HT1080 (cell line): ENCODE measurements at places on chromosomes 2 and 18. TPM values are rescaled to one million over a fixed set of nuclear protein-coding genes. Genes with fewer than 3 reads are reported as not detected.

GRCh38 chr2:29628862-29629261 lies 292.5 kb downstream of the ALK start:
- no peak for DNase-seq

CLHC1 gene
- total RNA-seq = 3.8 and 4.7 TPM in 2 replicates

DNA sequence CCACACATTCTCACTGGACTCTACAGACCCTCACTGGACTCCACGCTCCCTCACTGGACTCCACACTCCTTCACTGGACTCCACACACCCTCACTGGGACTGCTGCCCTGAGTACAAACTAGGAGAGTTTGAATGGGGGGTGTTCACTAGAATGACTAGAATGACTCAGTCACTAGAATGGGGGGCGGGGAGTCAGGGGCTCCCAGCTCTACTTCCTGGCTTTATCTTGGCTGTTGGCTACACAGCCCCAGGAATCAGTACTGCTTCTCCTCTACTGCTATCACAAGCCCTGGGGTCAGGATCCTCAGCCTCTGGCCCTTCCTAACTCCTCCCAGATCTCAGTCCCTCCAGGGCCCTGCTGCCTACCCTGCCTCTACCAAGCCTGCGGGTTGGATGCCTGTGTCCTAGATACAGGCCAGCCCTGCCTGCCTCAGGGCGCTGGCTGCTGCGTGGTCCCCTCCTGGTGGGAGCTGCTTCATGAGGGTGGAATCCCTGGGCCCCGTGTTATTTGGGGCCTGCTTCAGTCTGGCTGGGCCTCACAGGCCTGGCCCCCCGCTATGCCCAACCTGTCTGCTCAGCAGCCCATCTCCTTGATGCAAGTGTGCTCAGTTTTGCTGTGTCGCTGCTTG lies 7.8 kb downstream of the PTMA start:
- DNase-seq = peak; percentile 71

SYT4 gene
- not detected in 2 replicates for total RNA-seq

DNA sequence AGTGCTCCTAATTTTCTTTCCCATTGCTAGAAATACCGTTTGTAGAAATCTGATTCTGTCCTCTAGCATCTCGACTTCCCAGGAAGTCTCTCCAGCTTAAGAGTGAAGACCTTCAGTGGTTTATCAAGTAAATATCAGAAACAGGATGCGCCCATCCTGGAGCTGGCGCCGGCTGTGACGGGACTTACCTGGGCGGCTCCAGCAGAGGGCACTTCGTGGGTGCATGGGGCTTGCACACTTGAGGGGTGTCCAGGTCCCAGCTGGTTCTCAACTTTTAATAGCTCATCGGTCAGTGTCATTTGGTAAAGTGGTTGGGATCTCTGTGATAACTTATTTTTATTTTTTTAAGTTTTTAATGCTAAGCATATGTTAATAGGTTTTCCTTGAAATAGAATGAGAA lies 167.0 kb upstream of the TPO start:
- no peak for DNase-seq

DNA sequence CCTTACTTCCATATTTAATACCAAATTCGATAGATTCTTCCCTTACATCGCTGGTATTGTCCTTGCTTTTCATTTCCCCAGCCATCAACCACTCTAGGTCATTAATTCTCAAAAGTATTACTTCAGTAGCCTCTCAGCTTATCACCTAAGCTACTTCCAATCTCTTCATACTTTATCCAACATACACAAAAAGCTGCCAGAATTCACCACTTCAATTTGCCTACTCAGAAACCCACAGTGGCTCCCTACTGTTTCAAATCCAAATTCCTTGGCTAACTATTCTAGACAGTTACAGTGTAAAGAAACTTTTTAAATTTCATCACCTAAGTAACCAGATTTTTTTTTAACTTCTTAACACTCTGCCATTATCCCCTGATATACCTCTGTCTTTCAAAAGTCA lies 4.7 kb downstream of the SLC25A12 start:
- DNase-seq = no peak

BMP10 gene
- not detected in 2 replicates for total RNA-seq

- DNase-seq = no peak
Measured at GRCh38 chr2:39728941-39729351, 50.1 kb downstream of the THUMPD2 start.

- peak; percentile 12 for DNase-seq
Measured at GRCh38 chr2:27973592-27973991, 83.1 kb downstream of the BABAM2 start.

DNA sequence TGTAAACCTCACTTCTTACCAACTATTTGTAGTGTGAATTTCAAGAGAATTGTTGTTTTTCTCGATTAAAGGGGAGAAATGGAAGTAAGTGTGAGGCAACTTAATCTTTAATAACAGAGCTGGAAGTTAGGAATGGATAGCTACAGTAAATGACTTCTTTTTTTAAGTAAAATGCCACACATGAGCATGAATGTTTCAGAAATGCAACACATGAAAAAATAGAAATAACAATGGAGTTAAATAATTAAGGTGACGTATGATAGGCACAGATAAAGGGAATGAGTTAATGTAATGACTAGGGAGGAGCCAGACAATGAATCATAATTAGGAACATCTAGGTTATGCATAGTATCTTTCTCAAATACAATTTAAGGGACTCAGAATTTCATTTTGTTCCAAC lies 3.4 kb downstream of the REL start:
- DNase-seq = no peak

GRCh38 chr2:239175181-239175580 lies 225.6 kb downstream of the HDAC4 start:
- no peak for DNase-seq

UGT1A10 gene
- total RNA-seq = not detected in 2 replicates

TMEM163 gene
- total RNA-seq = 0.47 and 1.0 TPM in 2 replicates
